ENCODE measurements at places on chromosomes 1 and 21. TPM values are rescaled to one million over a fixed set of nuclear protein-coding genes. Genes with fewer than 3 reads are reported as not detected.

GRCh38 chr1:178806665-178807300 lies 64.1 kb downstream of the ANGPTL1 start:
- H3K27me3 ChIP-seq, result no peaks in the 10 kb centered on the region
- H3K27ac ChIP-seq, result no peak overlapping the region
- no peaks in the 10 kb centered on the region for H3K36me3 ChIP-seq
- DNase-seq, result no peak

DNA sequence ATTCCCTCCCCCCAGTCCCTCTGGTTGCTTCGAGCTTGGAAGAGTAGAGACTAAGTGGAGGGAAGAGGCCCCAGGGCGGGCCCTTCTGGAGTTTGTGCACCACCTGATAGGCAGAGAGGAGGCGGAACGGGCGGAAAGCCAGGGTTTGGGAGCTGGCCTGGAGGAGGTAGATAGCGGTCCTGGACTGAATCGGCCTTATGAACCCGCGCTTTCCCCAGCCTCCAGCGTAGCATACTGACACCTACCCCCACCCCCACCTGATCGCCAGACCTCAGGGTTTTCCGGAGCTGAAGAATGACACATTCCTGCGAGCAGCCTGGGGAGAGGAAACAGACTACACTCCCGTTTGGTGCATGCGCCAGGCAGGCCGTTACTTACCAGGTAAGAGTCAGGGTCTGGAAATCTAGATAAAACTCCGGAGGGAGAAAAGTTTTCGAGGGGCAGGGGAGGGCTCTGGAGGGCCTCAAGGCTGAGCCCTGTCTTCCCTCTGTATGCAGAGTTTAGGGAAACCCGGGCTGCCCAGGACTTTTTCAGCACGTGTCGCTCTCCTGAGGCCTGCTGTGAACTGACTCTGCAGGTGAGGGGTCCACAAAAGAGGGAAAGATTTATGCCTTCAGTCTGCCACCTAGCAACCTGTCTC lies 705 bp downstream of the UROD start:
- H3K27me3 ChIP-seq, result no peaks in the 10 kb centered on the region
- peak overlapping the region; percentile 82 for H3K4me3 ChIP-seq
- peak overlapping the region; percentile 71 for H3K27ac ChIP-seq
- peaks cover 14% of the 10 kb centered on the region for H3K4me1 ChIP-seq
- peak; percentile 87 for DNase-seq
- H3K36me3 ChIP-seq, result no peaks in the 10 kb centered on the region

Gene ZZZ3
- 53.0 TPM for total RNA-seq

DNA sequence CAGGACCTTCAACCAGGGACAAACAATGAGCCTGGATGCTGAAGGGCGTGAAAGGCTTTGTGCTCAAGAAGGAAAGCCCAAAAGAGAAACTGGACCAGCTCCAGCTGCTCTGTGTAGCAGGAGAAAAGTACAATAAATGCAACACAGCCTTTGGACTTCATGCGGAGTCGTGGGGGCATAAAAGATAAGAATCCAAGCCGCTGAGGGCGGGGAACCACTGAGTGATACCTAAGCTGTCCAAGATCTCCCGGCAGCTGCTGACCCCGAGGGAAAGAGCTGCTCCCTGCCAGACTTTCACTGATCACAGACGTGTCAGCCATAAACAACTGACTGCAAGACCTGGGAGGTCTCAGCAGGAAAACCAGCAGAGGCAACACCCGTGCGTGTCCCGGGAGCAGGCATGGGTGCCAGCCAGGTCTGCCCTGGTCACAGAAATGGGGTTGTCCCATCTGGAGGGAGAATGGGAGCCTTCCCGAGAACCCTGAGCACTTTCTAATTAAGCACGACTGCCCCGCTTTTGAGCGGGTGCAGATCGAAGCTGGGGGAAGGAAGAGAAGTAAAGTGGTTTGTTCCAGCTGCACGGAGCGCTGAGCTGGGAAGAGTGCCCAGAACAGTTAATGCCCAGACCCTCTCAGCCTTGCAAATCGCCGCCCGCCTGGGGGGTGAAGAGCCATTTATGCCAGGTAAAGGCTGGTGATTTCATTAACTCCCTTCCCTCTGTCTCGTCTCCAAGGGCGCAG lies 68.3 kb upstream of the TARDBP start:
- no peaks in the 10 kb centered on the region for H3K36me3 ChIP-seq
- peak overlapping the region; percentile 29 for H3K4me3 ChIP-seq
- no peak overlapping the region for H3K27ac ChIP-seq
- DNase-seq, result no peak
- H3K27me3 ChIP-seq, result no peaks in the 10 kb centered on the region

DNA sequence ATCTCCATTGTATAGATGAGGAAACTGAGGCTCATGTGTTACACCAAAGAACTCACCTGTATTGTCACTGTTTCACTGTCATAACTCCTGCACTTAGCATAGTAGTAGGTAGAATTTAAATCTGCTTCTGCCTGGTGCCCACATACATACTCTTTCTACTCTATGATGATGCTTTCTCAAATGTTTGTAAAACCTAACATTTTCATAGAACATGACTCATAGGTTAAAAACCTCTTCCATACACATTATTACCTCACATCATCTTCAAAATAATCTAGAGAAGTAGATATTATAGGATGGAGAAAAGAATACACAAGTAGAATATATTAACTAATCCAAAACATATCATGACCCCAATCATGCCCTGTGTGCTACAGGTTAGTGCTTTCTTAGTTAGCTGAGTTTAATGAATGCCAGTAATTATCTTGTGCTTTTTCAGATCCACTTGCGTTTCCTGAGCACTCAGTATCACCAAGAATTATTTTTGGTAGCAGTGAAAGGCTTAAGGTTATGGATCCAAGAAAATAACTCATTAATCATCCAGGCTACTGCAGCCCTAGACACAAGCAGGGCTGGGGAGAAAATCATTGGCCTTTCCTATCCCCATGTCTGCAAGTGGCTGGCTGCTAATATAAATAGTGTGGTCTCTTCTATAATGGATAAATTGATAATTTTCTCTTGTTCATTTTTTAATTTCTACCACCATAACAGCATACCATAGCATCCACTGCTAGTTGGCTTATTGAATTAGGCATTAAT lies 156.9 kb downstream of the LRRC40 start:
- H3K27ac ChIP-seq, result no peak overlapping the region
- no peak for DNase-seq
- no peaks in the 10 kb centered on the region for H3K27me3 ChIP-seq

GRCh38 chr1:55353707-55354620 lies 138.8 kb upstream of the USP24 start:
- no peak overlapping the region for H3K4me3 ChIP-seq
- H3K36me3 ChIP-seq, result no peaks in the 10 kb centered on the region
- no peak overlapping the region for H3K27ac ChIP-seq
- no peaks in the 10 kb centered on the region for H3K27me3 ChIP-seq

- no peak overlapping the region for H3K27ac ChIP-seq
- H3K36me3 ChIP-seq, result no peaks in the 10 kb centered on the region
- no peaks in the 10 kb centered on the region for H3K4me1 ChIP-seq
- H3K4me3 ChIP-seq, result no peak overlapping the region
- H3K27me3 ChIP-seq, result no peaks in the 10 kb centered on the region
- no peak for DNase-seq
These were observed 3.0 kb upstream of the RGS2 start for GRCh38 chr1:192805832-192806323.

- H3K36me3 ChIP-seq, result no peaks in the 10 kb centered on the region
- H3K4me3 ChIP-seq, result no peak overlapping the region
- H3K27me3 ChIP-seq, result no peaks in the 10 kb centered on the region
These were observed 12.7 kb downstream of the TPM3 start for GRCh38 chr1:154178911-154179811.

- no peak for DNase-seq
- H3K27me3 ChIP-seq, result no peaks in the 10 kb centered on the region
- no peak overlapping the region for H3K4me3 ChIP-seq
- H3K36me3 ChIP-seq, result no peaks in the 10 kb centered on the region
These were observed 4.6 kb downstream of the HYI start for GRCh38 chr1:43448955-43449707.

DNA sequence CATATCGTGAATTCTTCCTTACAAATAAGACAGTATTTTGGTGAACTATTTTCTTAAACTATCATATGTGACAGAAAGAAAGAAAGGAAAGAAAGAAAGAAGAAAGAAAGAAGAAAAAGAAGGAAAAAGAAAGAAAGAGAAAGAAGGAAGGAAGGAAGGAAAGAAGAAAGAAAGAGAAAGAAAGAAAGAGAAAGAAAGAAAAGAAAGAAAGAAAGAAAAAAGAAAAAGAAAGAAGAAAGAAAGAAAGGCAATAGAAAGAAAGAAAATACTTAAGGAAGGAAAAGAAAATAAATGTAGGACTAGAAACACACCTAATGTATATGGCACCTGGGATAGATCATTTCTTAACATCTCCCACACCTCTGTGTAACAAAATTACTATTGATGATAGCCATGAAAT lies 120.4 kb downstream of the PLA2G4A start:
- H3K4me1 ChIP-seq, result no peaks in the 10 kb centered on the region
- H3K27ac ChIP-seq, result no peak overlapping the region
- no peak for DNase-seq
- H3K36me3 ChIP-seq, result no peaks in the 10 kb centered on the region
- no peak overlapping the region for H3K4me3 ChIP-seq

Gene C4BPA
- total RNA-seq, result 0.23 TPM

Gene GATAD2B
- 58.3 TPM for total RNA-seq

Gene TMPRSS3
- total RNA-seq, result 1.4 TPM

Gene PLA2G5
- total RNA-seq, result 109 TPM

DNA sequence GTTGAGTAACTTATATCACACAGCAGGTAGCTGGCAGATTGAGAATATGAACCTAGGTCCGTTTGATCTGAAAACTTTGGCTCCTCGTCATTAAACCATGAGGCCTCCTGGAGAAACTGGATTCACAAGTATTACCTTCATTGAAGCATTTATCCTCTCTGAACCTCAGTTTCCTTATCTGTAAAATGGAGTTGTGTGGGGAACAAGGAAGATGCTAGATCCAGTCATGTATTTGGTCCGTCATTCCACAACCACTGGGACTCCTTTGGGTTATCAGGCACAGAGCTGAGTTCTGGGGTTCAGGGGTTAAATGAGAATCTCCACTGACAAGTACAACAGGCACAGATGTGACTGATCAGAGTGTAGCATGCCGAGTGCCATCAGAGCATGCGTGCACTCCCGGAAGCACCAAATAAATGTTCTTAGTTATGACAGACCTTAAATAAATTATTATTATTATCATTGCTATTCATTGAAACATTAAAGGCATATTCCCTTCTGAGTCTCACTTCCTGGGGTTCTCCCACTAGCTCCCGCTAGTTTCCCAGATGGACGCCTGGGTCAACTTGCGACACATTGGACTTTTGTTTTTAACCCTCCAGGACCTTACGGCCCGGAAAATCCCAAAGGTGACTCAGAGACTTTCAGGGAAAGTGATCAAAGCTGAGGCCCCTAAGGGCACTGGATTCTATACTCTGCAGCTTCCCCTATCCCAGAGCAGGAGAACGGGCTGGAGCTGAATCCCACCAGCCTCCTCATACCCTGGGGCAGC lies 130.6 kb downstream of the PLPP3 start:
- H3K36me3 ChIP-seq, result no peaks in the 10 kb centered on the region
- no peak for DNase-seq
- no peaks in the 10 kb centered on the region for H3K27me3 ChIP-seq
- H3K4me1 ChIP-seq, result peaks cover 10% of the 10 kb centered on the region

Gene PRAMEF8
- total RNA-seq, result not detected

DNA sequence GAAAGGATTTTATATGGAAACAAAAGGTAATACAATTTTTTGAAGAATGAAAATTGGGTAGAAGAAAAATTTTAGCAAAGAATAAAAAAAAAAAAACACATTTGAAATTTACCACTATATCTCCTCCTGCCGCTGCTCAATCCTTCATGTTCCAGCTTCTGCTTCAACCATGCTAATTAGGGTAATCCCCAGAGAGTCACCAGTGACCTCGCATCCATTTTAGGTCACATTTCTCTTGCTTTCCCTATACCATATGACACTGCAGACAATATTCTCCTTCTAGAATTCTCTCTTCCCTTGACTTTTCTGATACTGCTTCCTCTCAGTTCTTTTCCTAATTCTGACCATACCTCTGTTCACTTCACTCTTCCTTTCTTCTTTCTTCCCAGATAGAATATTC lies 237.1 kb downstream of the USH2A start:
- H3K36me3 ChIP-seq, result no peaks in the 10 kb centered on the region
- H3K4me1 ChIP-seq, result no peaks in the 10 kb centered on the region

Gene SAMSN1
- 1.6 TPM for total RNA-seq

Gene USH2A
- total RNA-seq, result not detected

DNA sequence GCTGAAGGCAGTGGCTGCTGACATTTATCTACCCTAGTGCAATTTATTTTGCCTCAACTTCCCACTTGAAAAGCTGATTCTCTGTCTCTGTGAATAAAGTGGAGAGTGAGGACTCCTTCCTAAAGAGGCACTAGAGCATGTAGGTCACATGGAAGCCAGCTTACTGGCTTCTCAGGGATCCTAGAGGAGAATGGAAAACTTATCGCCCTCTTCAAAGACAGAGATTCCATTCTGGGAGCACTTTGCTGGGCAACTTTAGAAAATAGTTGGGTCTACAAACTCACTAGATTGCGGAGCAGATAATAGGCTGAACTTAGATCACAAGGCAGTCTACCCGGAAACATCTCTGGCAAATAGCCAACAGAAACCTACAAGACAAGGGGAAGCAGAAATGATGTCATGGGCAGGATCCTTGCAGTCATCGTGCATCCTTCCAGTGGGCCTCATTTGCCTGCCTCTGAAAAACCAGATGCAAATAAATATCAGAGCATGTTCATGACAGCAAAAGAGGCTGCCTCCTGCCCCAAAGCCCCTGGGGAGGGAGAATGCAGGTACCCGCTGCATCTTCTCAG lies 104.8 kb upstream of the BARHL2 start:
- H3K27ac ChIP-seq, result no peak overlapping the region
- no peaks in the 10 kb centered on the region for H3K4me1 ChIP-seq
- DNase-seq, result no peak
- H3K36me3 ChIP-seq, result no peaks in the 10 kb centered on the region
- H3K4me3 ChIP-seq, result no peak overlapping the region

DNA sequence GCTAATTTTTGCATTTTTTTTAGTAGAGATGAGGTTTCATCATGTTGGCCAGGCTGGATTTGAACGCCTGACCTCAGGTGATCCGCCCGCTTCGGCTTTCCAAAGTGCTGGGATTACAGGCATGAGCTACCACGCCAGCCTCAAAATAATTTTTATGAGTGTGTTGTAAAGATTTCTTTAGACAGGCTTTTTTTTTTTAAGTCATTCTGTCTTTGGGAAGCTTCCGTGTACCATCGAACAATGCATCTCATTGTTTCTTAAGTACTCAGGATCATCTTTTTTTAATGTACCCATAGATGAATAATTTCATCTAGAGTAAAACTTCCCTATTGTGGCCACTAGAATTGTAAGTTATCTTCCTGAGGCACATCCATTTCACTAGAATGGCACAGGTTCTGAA lies 19.6 kb upstream of the SDC3 start:
- no peak overlapping the region for H3K27ac ChIP-seq
- DNase-seq, result no peak
- H3K4me1 ChIP-seq, result peaks cover 2% of the 10 kb centered on the region
- H3K36me3 ChIP-seq, result no peaks in the 10 kb centered on the region
- H3K27me3 ChIP-seq, result no peaks in the 10 kb centered on the region
